IPS DF 19.7 (cell line): ENCODE measurements at places on chromosomes 2 and 18.

- DNase-seq: peak; percentile 23
Observed at GRCh38 chr18:62982600-62983251, 267.4 kb downstream of the PHLPP1 start.

- no peak for DNase-seq
Observed at GRCh38 chr18:70991577-70991976, 702.7 kb downstream of the SOCS6 start.

- no peak for DNase-seq
Observed at GRCh38 chr18:14015416-14015815, 100.1 kb upstream of the MC2R start.

- DNase-seq: no peak
Observed at GRCh38 chr2:152067823-152068222, 31.0 kb downstream of the CACNB4 start.

- DNase-seq: no peak
Observed at GRCh38 chr2:45919160-45919650, 267.7 kb downstream of the PRKCE start.

- no peak for DNase-seq
Observed at GRCh38 chr2:100046961-100047947, 95.1 kb downstream of the AFF3 start.

GRCh38 chr18:58012356-58012755 is 31.7 kb upstream of the NEDD4L start:
- no peak for DNase-seq

- no peak for DNase-seq
Observed at GRCh38 chr2:12507295-12507694, 209.4 kb upstream of the TRIB2 start.

- DNase-seq: no peak
Observed at GRCh38 chr2:189116087-189116486, 63.5 kb downstream of the COL5A2 start.

DNA sequence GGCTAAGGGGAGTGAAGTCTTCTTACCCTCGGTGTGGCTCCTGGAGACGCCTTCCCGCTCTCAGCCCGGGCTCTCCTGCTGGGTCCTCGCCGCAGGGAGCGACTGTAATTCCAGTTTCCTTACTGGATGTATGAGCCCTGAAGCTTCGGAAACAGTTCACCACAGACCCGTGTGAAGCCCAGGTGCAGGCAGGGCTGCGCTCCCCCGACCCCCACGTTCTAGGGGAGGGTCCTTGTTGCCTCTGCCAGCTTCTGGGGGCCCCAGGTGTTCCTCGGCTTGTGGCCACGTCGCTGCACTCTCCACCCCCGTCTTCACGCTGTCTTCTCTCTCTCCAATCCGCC is 5.1 kb upstream of the ASB1 start:
- DNase-seq: no peak

DNA sequence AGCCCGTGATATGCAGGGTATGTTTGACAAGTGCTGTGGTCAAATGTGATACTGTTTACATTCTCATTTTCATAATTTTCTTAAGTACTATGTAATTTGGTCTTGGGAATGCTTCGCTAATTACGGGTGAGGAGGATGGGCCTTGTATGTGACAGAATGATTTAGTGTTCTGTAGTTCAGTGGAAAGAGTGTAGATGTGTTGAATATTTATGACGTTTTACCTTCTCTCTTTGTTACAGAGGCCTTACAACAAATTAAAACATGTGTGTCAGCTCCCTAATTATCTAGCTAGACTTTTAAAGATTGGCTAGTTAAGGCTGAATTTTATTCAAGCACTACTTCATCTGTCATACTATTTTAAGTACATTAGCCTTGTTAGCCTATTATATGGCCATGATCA is 10.6 kb upstream of the CHRNA1 start:
- DNase-seq: no peak

- no peak for DNase-seq
Observed at GRCh38 chr2:118121986-118122524, 33.8 kb downstream of the INSIG2 start.

- DNase-seq: no peak
Observed at GRCh38 chr2:144115739-144116291, 404.1 kb downstream of the ZEB2 start.

GRCh38 chr2:147374423-147374811 is 470.4 kb upstream of the ACVR2A start:
- no peak for DNase-seq

DNA sequence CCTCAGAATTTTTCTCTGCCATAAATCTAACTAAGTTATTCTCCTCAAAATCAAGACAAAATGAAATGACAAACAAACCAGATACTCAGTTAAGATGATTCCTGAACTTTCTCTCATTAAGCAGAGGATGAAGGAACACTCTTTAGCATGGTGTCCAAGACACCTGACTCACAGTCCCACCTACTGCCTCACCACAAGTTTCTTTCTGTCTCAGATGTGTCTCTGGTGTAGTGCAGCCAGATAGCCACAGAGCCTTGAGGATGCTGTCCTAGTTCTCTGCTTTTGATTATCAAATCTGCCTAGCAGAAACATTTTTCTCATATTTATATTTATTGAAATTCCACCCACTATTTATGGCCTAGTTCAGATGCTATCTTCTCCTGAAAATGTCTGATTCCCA is 103.6 kb upstream of the TMEM200C start:
- DNase-seq: no peak

DNA sequence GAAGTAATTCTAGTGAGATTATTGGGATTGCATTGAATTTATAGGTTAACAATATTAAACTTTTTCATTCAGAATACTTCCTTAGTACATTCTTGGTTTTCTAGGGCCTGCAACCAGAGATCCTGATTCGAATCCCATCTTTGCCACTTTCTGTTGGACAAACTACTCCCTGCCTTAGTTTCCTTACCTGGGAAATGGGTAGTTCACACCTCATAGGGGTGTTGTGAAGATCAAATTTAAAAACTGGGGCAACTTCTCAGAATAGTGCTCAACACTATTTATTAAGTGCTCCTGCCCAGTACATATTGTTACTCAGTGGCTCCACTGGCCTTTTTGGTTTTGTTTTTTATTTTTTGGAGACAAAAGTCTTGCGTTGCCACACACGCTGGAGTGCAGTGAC is 43.5 kb downstream of the SMCHD1 start:
- DNase-seq: no peak

DNA sequence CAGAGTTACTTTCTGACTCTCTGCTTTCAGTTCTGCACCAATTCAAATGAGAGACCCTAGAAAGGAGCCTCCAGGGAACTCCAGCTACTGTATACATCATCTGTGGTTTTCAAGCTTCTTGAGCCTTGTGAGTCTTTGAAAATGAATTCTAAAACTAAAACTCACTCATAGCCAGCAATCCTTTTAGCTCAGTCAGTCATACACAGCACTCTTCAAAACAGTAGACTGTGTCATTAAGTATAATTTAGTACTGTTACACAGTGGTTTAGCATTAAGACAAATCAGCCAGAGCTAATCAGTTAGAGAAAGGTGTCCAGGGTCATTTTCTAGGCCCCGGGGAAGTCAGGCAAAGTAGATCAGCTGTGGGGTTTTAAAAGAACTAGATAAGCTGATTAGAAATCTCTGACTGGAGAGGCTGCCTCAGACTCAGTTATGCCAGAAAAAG is 322.1 kb upstream of the THUMPD2 start:
- DNase-seq: no peak

- no peak for DNase-seq
Observed at GRCh38 chr2:176967911-176968450, 244.6 kb upstream of the HNRNPA3 start.

DNA sequence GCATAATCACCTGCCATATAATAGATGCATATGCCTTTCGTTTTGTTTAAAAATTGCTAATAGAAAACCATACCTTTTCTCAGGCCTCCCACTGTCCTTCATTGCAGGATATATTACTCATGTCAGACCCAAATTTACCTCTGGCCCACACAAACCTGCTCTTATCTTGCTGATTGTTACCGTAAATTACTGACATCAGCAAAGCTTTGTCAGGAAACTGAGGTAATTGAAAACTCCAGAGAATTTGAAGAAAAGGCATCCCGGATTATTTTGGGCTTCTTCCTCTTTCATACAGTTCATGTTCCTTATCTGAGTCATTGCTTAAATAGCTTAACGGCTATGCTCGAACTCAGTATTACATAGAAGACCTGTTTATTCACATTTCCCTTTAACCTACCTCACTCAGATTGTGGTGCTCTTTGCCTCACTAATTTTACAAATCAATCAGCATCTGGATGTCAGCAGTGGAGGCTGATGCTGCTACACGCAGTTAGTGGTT is 145.7 kb downstream of the ZEB2 start:
- DNase-seq: no peak

DNA sequence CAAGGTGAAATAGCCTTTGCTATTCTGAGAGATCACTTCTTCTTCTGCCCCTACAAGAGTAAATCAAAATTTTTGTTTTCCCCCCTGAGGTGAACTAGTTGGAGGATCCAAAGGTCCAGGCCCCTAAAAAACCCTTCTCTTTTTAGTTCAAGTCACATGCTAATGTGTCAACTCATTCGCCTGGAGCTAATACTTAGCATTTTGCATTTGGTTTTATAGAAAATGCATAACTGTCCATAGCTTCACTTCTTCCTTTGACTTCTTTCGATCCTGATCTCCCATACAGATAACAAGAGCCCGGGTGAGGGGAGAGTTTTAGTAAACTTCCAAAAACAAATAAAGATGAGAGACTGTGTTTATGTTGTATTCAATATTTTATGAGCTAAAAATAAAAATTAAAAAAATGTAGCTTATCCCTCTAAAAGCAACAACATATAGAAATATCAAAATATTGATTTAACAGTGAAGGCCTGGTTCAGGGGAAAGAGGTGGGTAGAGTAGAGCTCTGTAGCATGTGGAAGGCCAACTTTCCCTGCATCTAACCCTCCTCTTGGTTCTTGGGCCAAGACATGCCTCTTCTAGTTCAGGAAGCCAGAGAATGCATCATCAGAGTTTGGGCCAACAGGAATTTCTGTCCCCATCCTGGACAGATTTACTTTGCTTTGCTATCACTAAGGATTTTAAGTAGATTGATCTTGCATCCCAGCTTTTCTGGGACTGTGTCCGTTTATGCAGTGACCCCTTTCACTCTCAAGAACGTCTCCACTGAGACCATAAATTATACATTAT is 333.8 kb downstream of the ALK start:
- DNase-seq: no peak

GRCh38 chr2:229795058-229795457 is 80.7 kb upstream of the DNER start:
- DNase-seq: no peak

- no peak for DNase-seq
Observed at GRCh38 chr2:111952871-111953452, 54.6 kb downstream of the MERTK start.

GRCh38 chr18:34807106-34807796 is 97.2 kb downstream of the DTNA start:
- peak; percentile 83 for DNase-seq

GRCh38 chr2:203582468-203582867 is 47.4 kb upstream of the RAPH1 start:
- DNase-seq: no peak

DNA sequence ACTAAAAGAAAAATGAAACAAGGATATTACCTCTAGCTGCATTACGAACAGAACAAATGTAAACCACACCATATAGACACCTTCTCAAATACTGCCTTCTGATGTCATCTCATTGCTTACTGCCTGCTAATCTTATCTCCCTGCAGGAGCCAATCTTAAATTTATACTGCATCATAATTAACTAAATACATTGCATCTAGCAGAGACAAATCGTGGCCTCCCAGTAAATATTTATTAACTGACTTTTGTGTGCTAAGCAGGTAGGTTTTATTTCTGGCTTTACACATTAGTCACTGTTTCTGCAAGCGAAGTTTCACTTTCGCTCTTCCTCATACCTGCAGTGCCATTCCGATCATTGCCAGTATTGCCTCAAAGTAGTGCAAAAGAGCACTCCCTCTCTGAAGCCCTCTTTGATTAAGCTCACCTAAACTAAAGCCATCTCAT is 67.5 kb downstream of the SPATS2L start:
- DNase-seq: no peak

GRCh38 chr18:2172881-2173280 is 398.4 kb downstream of the METTL4 start:
- DNase-seq: no peak

DNA sequence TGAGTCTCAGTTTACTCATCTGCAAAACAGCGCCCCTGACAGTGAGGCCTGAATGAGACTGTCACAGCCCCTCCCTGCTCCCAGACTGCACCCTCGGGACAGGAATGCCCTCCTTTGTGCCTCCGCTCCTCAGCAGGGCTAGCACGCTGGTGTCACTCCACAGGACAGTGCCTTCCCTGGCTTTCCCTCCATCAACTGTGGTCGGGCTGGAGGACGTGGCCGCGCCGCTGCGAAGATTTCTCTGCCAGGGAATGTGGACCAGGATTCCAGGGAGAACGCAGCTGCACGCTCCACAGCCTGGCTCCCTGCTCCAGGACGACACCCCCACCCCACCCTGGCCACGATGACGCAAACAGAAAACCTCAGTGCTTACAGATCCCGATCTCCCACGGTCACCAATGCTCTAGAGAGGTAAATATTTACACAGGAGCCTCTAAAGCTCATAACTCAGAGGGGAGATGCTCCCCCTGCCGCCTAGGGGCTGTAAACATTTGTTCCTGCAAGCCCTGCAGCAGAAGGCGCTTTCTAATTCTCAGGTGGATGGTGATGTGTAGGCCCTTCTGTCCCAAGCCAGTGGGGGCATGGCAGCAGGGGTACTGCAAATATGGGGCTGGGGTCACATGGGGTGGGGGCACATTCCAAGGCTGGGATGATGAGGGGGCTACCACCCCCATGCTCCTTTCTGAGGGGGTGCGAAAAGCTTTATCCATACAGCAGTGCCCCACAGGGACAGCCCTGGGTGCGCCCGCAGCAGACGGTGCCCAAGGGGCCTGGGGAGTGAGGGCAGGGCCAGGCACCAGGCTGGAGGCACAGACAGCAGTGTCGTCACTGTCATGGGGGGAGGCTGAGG is 12.4 kb downstream of the HS6ST1 start:
- no peak for DNase-seq

- no peak for DNase-seq
Observed at GRCh38 chr2:43515248-43515647, 80.6 kb downstream of the THADA start.

DNA sequence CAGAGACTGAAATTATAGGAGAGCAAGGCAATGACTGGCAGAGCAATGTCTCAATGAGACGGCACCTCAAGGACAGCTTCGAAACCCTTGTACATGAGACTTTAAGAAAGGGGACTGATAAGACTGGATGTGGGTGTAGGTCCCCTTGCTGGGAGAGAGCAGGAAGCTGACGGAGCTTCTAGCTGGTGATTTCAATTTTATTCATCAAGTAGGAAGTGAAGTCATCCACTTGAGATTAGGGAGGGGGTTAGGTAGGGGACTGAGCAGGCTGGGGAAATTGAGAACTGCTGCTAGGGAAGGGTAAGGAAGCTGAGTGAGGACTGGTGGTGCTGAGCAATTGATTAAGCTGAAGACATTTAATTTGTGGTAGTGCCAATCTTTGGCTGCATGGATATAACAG is 99.5 kb upstream of the ITGB6 start:
- DNase-seq: no peak

DNA sequence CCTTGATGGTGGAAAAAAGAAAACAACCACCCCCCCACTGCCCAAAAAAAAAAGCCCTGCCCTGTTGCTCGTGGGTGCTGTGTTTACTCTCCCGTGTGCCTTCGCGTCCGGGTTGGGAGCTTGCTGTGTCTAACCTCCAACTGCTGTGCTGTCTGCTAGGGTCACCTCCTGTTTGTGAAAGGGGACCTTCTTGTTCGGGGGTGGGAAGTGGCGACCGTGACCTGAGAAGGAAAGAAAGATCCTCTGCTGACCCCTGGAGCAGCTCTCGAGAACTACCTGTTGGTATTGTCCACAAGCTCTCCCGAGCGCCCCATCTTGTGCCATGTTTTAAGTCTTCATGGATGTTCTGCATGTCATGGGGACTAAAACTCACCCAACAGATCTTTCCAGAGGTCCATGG is 28.0 kb downstream of the MAL start:
- DNase-seq: no peak
